ENCODE measurements at places on chromosomes 1 and 21.

DNA sequence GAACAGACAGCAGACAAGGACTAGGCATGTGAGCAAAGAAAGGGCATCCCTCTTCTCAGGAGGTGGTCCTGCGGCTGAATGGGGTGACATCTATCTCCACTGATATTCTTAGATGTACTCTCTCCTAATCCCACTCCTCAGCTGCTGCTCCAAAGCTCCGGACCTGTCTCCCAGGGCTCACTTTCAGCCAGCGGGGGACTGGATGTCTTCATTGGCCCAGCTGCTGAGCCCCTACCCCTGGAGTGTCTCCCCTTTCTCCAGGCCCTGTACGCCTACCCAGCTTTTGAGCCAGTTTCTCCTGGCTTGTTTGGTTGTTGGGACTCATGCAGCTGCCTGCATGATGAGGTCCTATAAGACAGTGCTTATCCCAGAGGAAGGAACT is 28.8 kb upstream of the CSF1 start:
- no peak for DNase-seq

DNA sequence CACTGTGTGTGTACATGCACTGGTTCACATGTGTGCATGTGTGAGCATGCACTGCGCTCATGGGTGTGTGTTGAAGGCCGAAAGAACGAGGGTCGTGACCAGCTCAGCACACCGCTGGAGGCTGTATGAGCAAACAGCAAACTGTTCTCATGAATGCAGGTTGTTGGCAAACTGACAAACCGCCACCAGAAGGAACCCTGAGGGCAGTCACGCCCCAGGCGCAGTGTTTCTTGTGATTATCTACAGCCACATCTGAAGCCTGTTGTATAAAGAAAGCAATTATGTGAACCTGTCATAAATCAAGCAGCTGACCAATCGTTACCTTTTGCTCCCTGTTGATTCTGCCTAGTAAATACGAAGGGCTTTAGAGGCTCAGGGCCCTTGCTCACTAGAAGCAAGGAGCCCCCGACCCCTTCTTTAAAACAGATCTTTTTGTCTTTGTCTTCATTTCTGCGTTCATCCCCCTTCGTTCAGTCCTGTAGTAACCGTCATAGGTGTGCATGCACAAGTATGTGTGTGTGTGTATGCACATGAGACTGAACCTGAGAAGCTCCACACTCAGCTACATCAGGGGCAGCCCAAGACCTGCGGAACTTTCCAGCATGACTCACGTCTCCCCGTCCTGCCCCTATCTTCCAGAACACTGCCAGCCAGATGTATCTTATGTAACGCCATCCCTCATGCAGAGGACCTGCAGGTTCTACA is 16.8 kb upstream of the RIPK4 start:
- no peak for DNase-seq

- DNase-seq = no peak
Observed at GRCh38 chr1:221078260-221078965, 199.2 kb downstream of the HLX start.

GRCh38 chr1:116503546-116504307 is 67.1 kb downstream of the CD58 start:
- DNase-seq = peak; percentile 30

DNA sequence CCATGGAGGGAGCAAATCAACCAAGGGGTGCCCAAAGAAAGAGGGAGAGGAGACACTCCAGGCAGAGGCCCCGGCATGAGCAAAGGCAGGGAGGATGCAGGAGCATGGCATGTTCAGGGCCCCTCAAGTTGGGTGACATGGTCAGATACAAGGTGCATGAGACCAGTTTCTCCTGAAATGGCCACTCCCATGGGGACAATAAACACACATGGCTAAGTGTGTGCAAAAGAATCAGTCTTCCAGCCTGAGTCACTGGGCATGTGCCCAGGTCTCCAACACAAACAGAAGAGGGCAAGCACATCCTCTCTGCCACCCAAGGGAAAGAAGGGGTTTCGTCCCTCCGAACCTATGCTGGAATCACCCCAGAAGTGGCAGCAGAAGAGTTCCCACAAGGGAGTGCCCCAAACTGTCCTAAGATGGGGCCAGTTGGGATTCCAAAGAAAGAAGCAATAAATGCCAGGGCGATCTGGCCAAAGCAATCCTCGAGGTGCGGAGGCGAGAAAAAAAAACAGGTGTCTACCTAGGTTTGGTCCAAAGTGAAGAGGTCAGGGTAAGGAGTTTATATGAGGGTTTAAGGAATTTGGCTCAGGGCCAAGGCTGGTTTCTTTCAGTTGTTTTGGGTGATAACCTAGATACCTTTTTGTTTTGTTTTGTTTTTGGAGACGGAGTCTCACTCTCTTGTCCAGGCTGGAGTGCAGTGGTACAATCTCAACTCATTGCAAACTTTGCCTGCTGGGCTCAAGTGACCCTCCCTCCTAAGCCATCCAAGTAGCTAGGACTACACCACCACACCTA is 13.2 kb downstream of the CASP9 start:
- DNase-seq = no peak

DNA sequence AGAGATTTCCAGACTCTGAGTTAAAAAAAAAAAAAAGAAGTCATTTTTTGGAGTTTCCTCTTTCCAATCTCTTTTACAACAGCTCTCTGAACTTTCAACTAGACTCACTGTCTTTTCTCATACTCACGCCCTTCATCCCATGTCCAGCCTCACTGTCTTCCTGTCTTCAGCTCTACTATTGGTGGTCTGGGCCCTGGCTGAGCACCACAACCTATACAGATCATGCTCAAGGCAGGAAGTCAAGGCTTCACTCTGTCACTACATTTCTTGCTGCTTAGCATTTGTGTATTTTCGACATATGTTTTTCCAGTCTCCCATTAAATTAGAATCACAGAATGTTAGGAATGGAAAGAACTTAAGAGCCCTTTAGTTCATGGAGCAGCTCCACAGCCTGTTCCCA is 106.4 kb upstream of the PPP2R5A start:
- DNase-seq = no peak

DNA sequence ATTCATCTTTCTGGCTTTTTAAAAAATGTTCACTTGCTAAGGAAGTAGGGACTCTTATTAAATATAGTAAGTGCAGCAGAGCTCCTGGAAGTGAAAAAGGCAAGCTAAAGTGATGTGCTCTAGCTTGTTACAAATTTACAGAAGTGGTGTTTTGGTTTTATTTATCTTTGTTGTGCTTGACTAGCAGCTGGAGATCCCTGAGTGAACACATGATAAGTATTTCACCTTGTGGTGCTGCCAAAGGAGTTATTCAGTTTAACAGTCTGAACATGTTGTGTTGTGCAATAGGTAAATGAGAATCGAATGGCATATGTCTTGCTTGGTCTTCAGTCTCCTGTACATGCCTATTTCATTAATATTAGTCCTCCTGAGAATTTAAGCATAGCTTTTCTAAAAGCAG is 315.7 kb downstream of the TPR start:
- DNase-seq = no peak

DNA sequence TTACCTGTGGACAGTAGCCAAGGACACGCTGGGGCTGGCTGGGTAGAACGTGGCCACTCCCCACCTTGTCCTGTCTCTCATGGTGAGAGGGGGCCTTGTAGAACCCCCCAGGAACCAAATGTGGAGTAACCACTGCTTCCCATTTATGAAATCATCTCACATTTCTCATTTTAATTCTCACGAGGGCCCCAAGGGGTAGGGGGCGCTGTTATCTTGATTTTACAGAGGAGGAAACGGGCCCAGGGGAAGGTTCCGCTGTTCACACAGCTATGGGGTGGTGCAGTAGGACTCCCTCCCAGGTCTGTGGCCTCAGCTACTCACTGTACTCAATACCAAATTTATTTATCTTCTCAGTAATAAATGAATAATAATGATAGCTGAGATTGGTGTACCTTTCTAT is 5.5 kb downstream of the SMPDL3B start:
- DNase-seq = peak; percentile 58

Measured in GM12865 (cell line).